Central memory CD4-positive, alpha-beta T cell (primary cell): ENCODE measurements at places on chromosomes 1 and 21.

GRCh38 chr1:167457936-167458584, 60.3 kb downstream of the CD247 start:
- no peak for DNase-seq

DNA sequence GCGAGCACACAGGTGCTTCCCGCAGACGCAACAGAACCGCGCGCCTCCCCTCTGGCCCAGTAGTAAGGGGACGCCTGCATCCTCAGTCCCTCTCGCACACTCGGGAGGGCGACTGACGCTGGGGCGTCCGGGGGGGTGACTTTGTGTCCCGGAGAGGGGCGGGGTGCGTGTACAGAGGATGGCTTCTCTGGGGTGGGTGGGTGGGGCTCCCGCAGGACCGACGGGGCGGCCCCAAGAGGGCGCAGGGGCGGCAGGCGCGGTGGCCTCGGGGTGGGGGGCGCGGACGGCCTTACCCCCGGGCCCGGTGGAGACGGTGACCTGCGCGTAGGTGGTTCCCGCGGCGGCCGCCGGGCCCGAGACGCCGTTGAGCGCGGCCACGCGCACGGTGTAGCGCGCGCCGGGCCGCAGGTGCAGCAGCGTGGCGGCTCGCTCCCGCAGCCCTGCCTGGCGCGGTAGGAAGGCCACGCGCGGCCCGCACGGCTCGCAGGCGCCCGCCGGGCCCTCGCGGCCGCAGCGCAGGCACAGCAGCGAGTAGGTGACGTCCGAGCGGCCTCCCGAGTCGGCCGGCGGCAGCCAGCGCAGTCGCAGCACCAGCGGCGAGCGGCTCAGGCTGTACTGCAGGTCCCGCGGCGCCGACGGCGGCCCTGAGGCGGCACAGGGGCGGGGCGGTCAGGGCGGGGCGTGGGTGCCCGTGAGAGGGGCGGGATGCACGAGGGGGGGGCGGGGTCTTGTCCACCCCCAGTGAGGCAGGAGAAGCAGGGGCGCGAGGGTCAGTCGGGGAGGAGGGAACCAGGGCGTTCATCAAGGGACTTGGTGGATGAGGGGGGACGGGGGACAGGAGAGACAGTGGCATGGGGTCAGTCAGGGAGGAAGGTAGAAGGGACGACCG, 12.1 kb downstream of the EPHA10 start:
- no peak for DNase-seq

DNA sequence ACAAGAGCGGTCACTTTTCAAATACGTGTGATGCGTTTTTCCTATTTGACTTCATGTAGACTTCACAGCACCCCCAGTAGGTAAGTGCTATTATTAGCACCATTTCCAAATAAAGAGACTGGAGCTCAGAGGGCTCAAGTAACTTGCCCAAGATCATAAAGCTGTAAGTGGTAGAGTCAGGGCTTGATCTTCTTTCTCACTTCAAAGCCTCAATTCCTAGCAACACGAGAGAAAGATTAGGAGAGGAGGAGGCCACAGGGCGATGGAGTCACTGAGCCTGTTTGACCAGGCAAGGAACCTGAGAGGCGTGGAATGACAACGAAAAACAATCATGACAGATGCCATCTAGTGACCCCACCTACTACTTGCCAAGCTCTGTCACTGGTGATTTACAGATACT, 181.0 kb downstream of the FOXD2 start:
- no peak for DNase-seq

DNA sequence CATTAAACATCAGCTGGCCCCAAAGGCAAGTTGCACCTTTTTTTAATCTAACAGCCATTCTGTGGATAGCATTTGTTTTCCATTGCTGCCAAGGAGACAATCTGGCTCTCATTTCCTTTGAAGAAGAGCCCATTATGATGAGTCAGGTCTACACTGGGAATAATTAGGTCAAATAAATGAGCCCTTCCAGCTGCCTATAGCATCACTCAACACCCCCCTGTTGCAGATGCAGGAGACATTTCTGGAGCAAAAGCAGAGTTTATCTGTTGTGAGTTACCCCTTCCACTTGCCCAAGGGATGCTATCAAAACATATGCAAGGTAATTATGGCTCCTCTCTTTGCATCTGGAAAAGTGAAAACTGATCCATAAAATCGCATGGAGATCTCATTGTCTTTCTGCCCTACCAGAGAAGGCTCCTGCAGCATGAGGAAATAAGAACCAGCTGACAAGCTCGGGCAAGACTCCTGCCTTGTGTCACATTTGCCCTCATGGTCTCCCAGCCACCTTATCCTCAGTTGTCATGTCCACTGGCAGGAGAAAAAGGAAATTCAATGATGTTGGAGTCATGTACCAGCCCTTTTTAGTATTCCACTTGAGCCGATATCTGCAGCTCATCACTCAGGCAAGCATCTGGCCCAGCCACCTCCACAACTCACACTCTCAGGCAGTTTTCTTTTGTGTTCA, 135.9 kb downstream of the SLC30A10 start:
- no peak for DNase-seq

- no peak for DNase-seq
Measured at GRCh38 chr1:22915816-22916470, 56.7 kb downstream of the LACTBL1 start.

DNA sequence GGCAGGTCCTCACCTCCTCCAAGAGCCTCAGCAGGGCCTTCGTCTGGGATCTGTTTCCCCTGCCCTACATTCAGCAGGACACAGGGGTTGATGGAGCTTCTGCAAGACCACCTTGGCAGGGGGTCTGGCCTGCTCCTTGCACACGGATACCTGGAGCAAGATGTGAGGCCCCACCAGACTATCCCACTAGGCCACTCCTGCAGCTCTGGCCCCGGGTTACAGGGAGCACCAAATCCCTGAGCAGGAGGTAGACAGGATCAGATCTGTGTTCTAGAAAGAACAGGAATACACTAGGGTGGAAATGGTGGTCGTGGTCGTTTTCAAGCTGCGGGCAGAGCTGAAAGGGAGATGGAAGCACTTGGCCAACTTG, 33.5 kb downstream of the EPHX1 start:
- no peak for DNase-seq

- DNase-seq = no peak
Measured at GRCh38 chr1:228087771-228088251, 5.3 kb downstream of the ARF1 start.

DNA sequence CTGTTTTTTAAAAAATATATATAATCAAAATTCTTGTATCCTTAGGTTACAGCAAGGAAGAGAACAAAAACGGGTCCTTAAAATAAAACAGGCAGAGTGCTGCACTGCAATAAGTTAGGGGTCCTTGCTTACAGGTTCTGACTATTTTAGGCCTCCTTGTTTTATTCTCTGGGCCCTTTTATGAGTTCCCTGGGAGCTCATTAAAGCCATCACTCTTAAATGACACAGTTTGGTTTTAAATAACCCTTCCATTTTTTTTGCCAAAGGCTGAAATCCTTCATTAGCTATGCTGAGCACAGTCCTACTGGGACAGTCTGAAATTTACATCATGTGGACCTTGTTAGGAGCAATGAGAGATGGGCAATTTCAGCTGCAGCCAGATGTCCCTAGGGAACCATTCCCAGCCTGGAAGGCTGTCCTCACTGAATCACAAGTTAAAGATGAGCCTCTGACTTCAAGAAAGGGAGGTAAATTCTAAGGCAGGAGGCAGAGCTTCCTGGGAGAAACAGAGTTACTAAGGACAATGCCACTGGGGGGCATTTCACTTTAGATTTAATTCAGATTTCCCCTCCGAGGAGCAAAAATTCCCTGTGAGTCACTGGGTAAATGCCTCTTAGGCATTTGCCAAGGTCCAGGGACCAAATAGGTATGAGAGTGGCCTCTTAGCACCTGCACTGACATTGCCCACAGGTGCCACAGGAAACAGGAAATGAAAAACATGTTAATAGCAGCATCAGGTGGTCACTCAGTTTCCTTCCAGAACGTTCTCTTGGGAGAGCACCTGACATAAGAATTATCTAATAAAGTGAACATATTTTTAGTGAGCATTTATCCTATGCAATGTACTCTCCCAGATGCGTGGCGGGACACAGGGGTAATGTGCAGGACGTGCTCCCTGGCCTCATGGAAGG, 3.8 kb upstream of the MUL1 start:
- DNase-seq = no peak

GRCh38 chr1:234972411-234973191, 156.0 kb downstream of the TOMM20 start:
- DNase-seq = peak; percentile 48

DNA sequence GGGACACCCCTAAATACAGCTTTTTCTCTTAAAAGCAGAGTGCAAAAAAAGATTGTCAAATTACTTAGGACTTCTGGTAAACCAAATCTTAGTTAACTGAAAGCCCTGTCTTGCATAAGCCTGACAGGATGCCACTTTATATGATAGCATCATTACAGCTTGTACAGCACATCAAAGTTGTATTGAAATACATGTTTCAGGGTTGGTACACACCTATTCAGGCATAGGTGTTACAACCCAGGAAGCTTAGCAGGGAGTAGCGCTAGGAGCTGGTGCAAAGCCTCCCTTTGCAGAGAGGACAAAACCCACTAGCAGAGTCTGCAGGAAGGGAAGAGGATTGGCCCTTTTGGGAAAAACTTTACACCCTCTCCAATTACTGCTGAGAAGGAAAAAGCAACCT, 258.9 kb upstream of the SGIP1 start:
- peak; percentile 63 for DNase-seq

- DNase-seq = no peak
Measured at GRCh38 chr1:246617156-246617555, 50.9 kb downstream of the CNST start.

- no peak for DNase-seq
Measured at GRCh38 chr1:52640697-52641096, 7.7 kb downstream of the SHISAL2A start.

- DNase-seq = no peak
Measured at GRCh38 chr1:84255582-84255981, 45.9 kb upstream of the SAMD13 start.

DNA sequence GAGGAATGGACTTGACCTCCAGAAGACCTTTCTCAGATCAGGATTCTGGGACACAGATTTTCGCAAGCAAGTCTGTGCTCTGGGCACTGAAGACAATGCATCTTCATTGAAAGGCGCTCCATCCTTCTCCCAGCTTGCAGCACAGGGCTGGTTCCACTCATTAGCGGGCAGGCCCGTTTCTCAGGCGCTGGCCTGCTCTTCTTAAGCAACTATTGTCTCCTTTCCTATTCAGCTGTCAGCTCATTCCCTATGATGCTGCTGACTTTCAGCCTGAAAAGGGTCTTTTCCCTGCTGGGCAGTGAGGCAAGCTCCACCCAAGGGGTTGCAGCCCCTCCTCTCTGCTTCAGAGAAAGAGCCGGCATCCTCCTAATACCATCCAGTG, 91.9 kb upstream of the PLXNA2 start:
- DNase-seq = no peak

DNA sequence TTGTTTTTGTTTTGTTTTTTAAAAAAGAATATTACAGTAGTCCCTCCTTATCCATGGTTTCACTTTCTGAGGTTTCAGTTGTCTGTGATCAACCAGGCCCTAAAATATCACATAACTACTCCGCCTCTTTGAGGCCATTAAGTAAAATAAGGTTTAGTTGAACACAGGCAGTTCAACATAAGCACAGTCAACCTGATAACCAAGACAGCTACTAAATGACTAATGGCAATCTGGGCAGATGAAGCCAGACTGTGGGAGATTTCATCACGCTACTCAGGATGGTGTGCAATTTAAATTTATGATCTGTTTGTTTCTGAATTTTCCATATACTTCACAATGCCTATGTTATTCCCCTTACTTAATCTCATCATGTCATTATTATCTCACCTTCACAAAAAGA, 30.1 kb downstream of the LDLRAD1 start:
- DNase-seq = no peak

- no peak for DNase-seq
Measured at GRCh38 chr1:24737368-24738117, 7.7 kb upstream of the CLIC4 start.

- DNase-seq = no peak
Measured at GRCh38 chr1:225668222-225668621, 15.3 kb upstream of the ENAH start.

GRCh38 chr1:163928069-163928468, 606.3 kb downstream of the NUF2 start:
- DNase-seq = no peak

GRCh38 chr1:174209347-174210187, 50.2 kb downstream of the RABGAP1L start:
- no peak for DNase-seq

- no peak for DNase-seq
Measured at GRCh38 chr1:87179076-87179810, 149.4 kb upstream of the LMO4 start.

DNA sequence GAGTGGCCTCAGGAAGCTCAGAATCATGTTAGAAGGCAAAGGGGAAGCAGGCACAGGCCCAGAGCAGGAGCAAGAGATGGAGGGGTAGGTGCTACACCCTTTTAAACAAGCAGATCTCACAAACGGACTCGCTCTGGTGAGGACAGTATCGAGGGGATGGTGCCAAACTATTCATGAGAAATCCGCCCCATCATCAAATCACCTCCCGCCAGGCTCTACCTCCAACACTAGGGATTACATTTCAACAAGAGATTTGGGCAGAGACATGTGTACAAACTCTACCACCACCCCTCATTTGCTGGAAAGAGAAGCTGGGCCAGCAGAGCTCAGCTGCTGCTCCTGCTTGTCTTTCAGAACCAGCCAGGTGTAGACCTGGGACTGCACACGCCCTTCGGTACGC, 32.9 kb downstream of the MIS18A start:
- no peak for DNase-seq

GRCh38 chr21:38129711-38130110, 127.1 kb upstream of the KCNJ15 start:
- no peak for DNase-seq

GRCh38 chr1:237814319-237814924, 76.3 kb downstream of the ZP4 start:
- DNase-seq = no peak

- no peak for DNase-seq
Measured at GRCh38 chr1:2183937-2184334, 10.6 kb downstream of the FAAP20 start.

DNA sequence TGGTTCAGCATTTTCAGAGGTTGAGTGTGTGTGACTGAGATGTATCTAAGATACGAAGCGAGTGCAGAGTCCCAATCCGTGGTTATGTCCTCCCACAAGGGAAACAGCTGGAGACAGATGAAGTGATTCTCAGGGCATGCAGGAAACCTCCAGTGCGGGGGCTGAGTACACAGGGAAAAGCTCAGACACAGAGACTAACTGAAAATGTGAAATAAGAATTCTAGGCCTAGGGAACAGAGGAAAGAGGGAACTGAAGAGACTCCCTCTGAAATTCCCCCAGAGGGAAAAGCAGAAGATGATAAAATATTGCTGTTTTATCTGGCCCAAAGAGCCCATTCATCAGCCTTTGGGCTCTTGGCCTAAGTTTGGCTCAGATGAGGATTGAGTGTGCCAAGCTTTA, 116.8 kb downstream of the LRRC53 start:
- DNase-seq = no peak

- peak; percentile 24 for DNase-seq
Measured at GRCh38 chr1:201408176-201408833, 9.2 kb upstream of the LAD1 start.

DNA sequence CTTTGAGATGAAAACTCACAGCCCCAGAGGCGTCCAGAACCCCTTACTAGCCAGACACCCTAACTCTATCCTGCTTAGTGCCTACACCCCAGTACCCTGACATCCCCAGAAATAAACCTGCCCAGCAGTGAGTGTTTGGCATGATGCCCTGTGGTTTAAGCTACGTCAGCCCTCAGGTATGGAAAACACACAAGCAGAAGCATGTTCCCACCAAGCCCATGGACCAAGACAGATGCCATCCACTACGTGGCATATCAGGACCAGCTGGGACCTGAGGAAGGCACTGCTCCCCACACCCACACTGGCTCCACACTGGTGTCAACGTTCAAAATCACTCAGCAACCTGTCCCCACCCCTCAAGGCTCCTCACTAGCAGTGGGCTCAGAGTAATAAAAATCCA, 116.4 kb downstream of the SYT2 start:
- DNase-seq = no peak

GRCh38 chr1:161153176-161153575, 602 bp upstream of the UFC1 start:
- no peak for DNase-seq
